ENCODE measurements at places on chromosomes 16 and 17.

- no peak for DNase-seq
These were observed 1.4 kb upstream of the RSKR start for GRCh38 chr17:28615260-28615940.

DNA sequence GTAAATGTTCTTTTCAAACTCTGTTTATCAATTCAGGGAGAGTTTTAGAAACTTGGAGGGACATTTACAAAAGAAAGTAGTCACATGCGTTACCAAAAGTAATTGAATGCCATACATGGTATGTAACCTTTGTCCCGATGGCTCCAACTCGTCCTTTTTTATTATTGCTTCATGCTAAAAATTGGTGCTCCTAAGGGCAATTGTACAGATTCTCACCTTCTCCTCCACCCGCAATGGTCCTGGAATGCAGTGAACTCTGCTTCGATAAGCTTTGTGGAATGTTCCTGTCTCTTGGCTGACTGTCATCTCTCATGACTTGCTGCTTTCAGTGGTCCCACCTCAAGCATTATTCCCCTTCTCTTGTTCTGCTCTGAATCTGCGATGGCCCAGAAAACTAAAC lies 20.9 kb downstream of the GNAO1 start:
- DNase-seq: no peak

GRCh38 chr16:14240964-14241363 lies 169.8 kb downstream of the MRTFB start:
- no peak for DNase-seq

- DNase-seq: no peak
These were observed 677 bp upstream of the RANGRF start for GRCh38 chr17:8287651-8288335.

DNA sequence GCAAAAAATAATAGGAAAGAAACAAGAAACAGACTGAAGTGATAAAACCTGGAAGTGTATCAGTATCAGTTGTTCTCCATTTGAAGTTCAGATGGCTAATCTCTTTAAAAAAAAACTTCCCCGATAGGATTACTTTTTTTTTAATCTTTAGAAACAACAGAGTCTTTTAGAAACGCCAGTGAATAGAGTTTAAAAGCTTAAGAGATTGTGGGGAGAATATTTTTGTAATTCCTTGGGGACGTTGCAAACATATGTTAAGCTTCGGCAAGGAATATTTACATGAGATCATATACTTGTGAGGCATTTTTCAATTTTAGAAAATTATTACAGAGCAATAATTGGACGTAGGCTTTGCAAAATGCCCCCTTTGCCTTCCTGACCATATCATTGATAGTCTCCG lies 13.2 kb downstream of the MAF start:
- no peak for DNase-seq

DNA sequence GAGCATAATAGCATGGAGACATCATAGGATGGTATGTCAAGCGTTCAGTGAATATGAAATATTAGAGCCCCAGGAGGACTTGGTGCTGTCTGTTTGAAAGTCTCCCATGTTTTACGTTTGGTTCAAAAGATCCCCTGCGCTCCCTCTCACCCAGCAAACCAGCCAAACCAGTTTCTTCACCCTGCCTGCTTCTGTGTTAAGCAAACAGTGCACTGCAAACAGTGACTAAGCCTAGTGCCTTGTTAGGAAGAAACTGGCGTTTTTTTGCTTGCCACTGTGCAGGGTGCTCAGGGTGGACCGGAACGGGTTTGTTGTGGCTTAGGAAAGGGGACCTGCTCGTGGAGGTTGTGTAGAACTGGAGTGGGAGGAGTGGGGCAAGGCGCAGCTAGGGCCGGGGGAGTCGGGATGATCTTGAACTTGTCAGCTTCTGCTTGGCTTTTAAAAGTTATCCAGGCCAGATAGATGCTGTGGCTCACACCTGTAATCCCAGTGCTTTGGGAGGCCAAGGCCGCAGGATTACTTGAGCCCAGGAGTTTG lies 7.7 kb downstream of the CDH1 start:
- no peak for DNase-seq

DNA sequence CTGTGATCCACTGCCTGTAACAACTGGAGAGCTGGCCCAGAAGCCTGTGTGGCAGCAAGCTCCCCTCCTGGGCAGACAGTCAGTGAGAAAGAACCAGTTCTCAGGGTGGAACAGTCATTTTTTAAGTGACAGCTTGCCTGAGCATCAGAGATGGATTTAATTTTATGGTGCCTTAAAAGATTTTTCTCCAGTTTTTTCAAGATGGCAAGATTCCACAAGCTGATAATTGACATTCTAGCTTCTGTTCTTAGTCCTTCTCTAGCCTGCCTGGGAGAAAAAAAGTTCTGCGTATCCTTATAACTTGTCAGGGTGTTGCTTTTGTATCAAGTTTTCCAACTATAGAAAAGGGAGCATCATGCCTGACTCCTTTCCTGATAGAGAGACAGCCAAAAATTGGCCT lies 21.2 kb downstream of the CALB2 start:
- no peak for DNase-seq

GRCh38 chr17:82365606-82366295 lies 5.8 kb upstream of the UTS2R start:
- no peak for DNase-seq

DNA sequence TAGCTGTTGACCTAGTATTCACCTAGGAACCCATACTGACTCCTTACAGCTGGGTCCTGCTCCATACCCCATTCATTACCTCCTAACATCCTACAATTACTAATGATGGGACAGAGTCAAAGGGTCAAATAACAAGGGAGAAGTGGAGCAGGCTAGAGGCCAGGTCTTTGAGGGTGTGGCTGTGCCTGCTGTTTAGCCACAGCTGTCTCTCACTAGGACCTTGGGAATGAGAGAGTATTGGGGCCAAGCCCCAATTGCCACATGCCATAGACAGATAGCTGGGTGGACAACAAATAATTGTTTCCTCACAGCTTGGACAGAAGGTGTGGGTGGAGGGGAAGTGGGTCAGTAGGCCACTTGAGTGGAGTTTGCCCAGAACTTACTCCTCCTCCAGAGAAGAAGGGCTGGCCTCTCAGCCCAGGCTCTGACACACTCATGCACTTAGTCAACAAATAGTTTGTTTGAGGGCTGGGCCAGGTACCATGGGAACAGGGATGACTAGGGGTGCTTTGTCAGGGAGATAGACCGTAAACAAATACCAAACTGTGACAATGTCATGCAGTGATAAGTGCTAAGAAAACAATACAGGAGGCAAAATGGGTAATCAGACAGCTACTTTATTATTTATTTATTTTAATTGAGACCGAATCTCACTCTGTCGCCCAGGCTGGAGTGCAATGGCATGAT lies 10.2 kb upstream of the CENPT start:
- no peak for DNase-seq

GRCh38 chr17:44914698-44915271 lies 515 bp downstream of the GFAP start:
- no peak for DNase-seq

DNA sequence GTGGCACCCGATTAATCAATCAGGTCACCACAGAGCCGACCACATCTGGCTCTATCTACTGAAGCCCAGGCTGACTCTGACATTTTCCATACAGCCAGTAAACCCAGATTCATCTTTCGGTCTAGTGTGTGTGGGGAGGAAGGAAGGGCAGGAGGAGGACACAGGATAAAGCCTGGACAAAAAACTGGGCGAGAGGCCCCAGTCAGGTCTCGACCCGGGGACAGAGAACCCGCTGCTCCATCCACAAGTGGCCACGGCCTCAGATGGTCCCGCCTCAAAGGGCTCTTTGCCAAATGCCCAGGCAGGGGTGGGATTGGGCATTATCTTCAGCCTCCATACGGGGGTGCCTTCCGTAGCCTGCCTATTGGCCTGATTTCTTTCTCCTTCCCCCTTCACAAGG lies 7.8 kb downstream of the ABR start:
- DNase-seq: no peak

DNA sequence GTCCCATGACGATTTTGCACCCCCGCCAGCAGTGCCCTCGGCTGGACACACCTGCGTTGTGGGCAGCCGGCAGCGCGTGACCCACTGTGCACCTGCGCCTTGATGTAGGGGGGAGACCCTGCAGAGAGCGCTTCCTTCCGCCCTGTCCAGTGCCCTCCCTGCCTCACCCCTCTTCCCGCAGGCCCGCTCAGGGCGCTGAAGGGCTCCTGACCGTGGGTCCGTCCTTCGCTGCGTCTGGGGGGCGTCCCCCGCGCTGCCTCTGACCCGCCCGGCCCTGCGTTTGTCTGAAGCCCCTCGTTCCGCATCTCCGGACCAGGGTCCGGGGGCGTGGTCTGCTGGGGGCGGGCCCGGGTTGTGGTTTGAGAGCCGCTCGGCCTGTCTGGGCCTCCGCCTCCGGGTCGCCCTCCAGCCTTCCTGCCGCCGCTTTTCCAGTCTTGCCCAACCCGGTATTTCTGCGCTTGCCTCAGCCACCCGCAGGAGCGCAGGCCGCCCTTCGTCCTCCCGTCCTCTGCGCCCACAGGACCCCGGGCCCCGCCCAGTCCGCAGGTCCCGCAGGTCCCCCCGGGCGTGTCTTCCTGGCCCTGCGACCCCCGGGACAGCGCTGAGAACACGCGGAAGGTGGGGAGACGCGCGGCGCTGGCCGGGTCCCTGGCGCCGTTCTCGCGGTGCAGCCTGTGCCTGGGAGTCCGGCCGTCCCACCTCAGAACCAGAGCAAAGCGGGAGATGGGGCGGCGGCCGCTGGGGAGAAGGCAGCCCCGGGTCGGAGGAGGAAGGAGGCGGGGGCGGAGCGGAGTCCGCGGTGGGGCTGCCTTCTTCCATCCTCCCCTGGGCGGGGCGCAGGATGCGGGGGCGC lies 4.0 kb upstream of the IL17C start:
- DNase-seq: no peak

DNA sequence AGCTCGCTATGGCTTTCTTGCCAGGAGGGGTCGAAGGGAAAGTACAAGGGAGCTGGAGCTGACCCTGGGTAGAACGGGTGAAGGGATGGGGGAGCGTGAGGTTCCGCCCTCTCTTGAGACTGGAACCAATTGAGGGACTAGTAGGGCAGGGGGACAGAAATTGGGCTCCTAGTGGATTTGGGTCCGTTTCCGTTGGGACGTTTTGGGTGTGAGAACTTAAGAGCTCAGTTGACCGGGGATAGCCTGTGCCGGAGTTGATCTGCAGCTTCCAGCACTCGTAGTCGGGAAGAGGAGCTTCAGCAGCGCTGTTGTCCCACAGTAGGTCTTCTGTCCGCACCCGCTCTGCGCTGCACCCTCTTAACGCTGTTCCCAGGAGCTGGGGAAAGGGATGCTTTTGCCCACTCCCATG lies 481 bp downstream of the CNTROB start:
- DNase-seq: no peak

DNA sequence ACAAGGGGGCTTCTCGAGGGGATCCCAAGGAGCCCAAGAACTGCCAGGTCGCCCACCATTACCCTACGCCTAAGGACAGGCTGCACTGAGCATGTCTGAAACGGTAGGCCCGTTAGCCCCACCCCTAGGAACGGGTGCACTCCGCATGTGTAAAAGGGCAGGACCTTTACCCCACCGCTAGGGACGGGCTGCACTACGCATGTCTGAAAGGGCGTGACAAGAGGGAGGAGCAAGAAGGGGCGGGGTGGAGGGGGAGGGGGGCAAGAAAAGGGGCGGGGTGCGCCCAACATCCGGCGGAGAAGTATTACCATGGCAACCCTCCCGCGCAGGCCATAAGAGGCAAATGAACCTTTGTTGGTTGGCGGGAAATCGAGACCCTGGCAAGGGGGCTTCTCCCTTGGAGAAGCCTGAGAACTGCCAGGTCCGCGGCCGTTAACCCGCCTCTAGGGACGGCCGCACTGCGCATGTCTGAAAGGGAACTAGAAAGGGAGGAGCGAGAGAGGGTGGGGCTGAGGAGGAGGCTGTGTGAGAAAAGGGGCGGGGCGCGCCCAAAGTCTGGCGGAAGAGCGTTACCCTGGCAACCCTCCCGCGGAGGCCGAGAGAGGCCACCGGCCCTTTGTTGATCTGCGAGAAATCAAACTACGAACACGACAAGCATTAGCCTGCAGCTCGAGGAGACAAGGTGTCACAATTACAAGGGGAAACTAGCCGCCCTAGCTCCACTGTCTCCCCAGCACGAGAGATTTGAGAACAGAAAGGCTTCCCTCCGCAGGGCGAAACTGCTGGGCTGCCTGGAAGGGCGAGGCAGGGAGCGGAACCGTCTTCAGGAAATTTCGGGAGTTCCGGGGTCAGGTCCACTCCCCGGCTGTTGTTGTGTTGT lies 2046.8 kb downstream of the TP53TG3F start:
- DNase-seq: no peak

GRCh38 chr16:22001591-22001990 lies 675 bp upstream of the PDZD9 start:
- no peak for DNase-seq

DNA sequence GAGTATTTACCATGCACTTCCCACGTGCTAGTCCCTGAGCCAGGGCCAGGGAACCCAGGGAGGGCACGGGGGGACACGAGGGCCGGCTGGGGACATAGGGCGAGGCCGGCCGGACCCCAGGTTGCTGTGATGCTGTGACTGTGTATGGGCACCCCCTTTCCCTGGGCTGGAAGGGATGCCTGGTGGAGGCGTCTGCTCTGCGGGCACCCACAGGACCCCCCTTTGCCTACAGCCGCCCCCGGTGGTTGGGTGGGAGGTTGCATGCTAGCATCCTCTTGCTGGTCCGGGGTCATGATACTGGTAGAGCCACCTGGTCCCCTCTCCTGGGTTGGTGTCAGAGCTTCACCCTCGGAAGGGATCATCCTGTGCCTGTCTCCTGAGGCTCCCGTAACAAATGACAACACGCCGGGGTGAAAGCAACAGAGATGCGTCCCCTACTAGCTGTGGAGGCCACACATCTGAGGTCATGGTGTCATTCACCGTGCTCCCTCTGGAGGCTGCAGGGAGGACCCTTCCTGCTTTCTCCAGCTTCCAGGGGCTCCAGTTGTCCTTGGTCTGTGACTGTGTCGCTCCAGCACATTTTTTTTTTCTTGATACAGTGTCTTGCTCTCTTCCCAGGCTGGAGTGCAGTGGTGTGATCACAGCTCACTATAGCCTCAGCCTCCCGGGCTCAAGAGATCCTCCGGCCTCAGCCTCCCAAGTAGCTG lies 3.1 kb upstream of the CIAO3 start:
- DNase-seq: no peak

DNA sequence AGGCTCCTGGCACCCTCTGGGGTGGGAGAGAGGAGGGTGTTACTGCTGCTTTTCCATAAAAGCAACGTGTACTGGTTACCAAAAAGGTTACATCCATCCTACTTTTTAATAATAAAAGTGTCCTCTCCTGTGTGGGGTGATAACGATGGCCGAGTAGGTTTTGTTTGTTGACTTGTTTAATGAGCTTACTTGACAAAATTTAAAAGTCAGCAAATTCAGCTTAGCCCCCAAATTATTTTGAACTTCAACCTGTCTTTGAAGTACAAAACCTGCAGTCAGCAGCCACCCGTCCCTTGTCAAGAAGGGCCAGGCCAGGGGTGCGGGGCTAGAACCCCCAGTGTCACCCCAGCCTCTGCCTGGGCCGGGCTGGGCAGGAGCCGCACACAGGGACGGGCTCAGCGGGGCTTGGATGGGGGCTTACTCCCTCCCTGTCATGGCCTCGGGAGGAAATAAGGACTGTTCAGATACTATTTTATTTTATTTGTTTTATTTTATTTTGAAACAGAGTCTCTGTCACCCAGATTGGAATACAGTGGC lies 103.9 kb upstream of the CHMP6 start:
- no peak for DNase-seq

GRCh38 chr17:76793775-76794174 lies 55.9 kb downstream of the MFSD11 start:
- no peak for DNase-seq

- DNase-seq: no peak
These were observed 17.2 kb downstream of the PRKCB start for GRCh38 chr16:23852794-23853562.

Measured in stimulated activated CD4-positive, alpha-beta T cell treated with anti-CD3 and anti-CD28 coated beads, Interleukin-4, amount 100 ng/mL, for 48 hours (primary cell).